ENCODE measurements at places on chromosomes 3 and 15. TPM values are rescaled to one million over a fixed set of nuclear protein-coding genes. Genes with fewer than 3 reads are reported as not detected.

DNA sequence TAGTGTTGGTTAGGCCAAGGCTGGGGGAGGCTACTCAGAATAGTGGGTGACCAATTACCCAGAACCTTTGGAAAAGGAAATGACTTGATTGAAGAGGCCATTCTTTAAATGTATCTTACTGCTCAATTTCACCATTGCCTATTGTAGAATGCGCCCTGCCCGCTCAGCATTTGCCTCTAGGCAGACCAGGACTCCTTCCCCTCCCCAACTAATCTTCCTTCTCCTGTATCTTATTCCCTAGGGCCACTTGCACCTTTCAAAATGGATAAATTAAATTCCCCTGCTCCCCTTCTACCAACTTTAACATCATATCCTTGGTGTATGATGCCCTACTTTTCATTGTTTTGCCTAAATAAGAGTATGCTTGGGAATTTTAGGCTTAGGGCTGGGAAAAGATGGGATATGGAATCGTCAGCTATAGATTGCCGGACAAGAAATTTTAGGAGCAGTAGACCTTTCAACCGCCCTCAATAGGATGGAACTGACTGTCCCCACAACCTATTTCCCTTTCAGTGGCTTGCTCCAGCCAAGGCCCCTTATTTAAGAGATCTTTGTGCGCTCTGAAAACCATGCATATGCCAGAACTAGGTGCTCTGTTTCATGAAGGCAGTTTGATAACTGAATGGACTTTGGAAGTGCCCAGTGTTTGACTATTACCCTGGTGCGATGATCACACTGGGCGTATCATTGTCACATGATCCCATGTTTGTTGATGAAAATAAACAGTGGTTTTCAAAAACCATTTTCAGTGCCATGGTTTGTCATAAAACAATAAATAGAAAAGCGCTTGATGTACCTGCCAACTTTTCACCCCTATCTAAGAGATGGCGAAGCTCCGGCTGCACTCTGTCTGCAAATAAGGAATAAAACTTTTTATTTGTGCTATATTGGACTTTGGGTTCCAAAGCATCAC, 74.3 kb upstream of the TSEN2 start:
- no peak for DNase-seq

DNA sequence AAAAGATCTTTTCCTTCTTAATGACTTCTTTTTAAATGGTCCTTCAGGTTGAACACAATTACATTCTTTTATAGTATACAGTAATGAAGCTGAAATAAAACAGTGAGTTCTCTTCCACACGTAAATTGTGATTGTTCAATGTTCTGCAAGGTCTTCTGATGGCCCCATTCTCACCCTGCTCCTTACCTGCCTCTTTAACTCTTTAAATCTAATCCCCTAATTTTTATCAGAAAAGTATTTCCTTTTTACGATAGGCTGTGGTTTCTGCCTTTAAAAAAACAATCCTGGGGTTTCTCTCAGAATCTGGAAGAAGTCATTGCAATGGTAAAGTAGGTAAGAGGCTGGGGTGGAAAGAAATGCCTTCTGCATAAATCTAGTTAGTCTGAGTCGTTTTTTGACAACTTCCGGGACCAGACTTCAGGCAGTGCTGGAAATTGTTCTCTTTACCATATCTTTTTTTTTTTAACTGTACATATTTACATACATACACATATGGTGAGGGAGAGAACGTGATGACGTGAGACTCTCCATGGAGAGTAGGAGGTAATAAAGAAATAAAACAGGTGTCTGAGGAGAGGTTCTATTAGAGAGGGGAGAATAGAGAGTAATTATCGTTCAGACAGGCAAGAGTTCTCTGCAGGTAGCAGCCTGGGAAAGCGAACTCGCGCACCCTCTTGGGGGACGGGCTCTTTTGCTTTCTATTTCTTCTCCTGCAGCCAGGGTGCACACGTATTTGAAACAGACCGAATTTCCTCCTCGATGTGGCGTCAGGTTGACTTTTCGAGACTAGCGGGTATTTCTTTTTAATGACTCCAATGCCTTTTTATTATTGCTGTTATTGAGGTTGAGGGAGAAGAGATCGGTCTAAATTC, at the start of gene SIDT1:
Gene SIDT1 (plus strand): TSS at position 730 of the 872 bp plus-strand sequence. CDS start 467 bp downstream, outside the sequence.
- DNase-seq = peak; percentile 42

- no peak for DNase-seq
Observed at GRCh38 chr3:63933459-63933858, 21.3 kb upstream of the SCAANT1 start.

Gene CFAP92
- total RNA-seq = not detected

Gene P2RY12
- not detected for total RNA-seq

DNA sequence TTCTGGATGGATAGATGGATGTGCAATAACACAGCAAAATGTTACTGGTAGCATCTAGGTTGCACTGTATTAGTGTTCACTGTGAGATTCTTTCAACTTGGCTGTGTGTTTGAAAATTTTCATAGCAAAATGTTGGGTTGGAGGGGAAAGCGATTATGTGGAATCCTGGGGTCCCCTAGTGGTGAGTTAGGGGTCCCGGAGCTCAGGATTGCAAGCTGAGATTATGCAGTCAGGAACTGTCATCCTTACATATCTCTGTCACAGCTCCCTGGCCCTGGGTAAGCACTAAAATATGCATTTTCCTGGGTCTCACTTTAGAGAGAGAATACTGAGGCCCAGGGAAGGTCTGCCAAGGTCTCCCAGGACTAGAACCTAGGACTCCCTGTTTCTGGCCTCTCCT, 77.2 kb downstream of the CEMIP start:
- DNase-seq = no peak

Measured in HT1080 (cell line).